Activated CD8-positive, alpha-beta memory T cell treated with anti-CD3 and anti-CD28 coated beads, Interleukin-2, amount 50 U/mL, for 4 hours (primary cell): ENCODE measurements at places on chromosomes 3 and 15.
A peak's percentile ranks its signal among the peaks of the same experiment; 100 is the strongest.

GRCh38 chr3:107775974-107776373 lies 253.2 kb downstream of the BBX start:
- DNase-seq: no peak

- no peak for DNase-seq
Measured at GRCh38 chr3:171874879-171875278, 31.7 kb downstream of the TMEM212 start.

DNA sequence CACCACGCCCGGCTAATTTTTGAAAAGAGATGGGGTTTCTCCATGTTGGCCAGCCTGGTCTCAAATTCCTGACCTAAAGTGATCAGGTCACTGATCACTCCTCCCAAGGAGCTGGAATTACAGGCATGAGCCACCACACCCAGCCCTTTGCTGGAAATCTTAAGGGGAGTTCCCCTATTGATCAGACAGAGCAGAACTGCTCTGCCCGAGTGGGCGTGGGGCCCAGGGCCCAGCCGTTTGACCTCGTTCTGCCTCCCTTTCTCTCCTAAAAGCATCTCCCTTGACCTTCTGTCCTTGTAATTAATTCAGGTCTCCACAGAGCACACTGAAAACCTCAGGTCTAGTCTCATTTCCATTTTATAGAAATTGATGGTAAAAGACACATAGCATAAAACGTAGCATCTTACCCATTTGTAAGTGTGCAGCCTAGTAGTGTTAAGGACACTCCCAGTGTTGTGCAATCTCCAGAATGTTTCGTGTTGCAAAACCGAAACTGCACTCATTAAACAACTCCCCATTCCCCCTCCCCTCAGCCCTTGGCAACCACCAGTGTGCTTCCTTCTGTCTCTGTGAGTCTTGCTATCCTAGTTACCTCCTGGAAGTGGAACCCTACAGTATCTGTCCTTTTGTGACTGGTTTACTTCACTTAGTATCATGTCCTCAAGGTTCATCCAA lies 89.3 kb downstream of the SLCO3A1 start:
- no peak for DNase-seq

DNA sequence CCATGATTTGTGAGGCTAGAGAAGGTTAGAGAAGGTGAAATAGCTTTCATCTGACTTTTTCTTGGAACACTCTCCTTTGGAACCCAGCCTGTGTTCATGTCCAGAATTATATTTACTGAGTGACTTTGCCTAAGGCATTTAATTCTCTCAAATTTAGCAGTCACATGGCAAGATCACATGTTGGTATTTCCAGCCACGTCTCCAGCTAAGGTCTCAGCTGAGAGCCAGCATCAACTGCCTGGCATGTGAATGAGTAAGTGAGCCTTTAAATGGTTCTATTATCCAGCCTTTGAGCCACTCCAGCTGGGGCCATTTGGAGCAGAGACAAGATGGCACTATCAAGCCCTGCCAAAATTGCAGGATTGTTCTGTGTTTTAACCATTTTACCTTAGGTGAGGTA lies 130.2 kb upstream of the SGO1 start:
- no peak for DNase-seq

- peak; percentile 82 for DNase-seq
Measured at GRCh38 chr15:64883997-64884511, 27.6 kb upstream of the ANKDD1A start.

DNA sequence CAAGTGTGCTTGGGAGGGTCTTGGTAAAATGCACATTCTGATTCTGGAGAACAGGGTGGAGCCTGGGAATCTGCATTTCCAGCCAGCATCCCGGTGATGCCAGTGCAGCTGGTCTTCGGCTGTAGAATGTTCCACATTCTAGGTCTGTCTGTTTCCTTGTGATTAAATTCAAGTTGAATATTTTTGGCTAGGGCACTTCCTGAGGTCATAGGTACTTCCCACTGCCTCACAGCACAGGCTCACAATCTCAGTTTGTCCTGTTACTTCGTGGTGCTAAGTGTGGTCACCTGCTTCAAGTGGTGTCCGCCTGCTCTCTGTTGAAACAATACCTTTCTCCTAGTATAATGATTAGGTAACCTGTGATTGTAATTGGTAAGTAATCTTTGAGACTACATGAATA lies 40.1 kb downstream of the FLNB start:
- DNase-seq: no peak

- DNase-seq: no peak
Measured at GRCh38 chr3:125052624-125053303, 3.0 kb downstream of the HEG1 start.
